ENCODE measurements at places on chromosomes 3 and 15.

GRCh38 chr3:129913618-129914017 lies 20.1 kb upstream of the TMCC1 start:
- DNase-seq, result no peak

GRCh38 chr3:64070704-64071103 lies 47.4 kb upstream of the PSMD6 start:
- DNase-seq, result no peak

DNA sequence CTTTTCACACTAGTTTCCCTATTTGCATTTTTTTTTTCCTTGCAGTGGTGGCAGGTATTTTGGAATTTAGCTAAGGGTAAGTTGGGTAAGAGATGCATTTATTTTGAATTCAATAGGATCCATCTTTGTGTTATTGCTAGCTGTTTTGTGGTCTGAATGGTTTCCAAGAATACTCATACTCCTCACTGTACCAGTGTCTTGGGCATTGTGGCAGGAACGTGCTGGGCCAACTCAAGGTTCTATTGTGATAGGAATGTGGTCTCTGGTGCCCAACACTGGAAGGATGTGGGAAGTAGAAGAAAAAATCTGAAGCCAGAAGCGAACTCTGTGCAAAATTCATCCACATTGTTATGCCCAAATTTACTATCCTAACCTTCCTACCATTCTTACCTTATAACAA lies 135.6 kb downstream of the RBMS3 start:
- DNase-seq, result no peak

GRCh38 chr3:65439641-65440284 lies 599.0 kb downstream of the MAGI1 start:
- DNase-seq, result peak; percentile 68

- DNase-seq, result no peak
Measured at GRCh38 chr3:18892047-18892446, 256.3 kb upstream of the KCNH8 start.

DNA sequence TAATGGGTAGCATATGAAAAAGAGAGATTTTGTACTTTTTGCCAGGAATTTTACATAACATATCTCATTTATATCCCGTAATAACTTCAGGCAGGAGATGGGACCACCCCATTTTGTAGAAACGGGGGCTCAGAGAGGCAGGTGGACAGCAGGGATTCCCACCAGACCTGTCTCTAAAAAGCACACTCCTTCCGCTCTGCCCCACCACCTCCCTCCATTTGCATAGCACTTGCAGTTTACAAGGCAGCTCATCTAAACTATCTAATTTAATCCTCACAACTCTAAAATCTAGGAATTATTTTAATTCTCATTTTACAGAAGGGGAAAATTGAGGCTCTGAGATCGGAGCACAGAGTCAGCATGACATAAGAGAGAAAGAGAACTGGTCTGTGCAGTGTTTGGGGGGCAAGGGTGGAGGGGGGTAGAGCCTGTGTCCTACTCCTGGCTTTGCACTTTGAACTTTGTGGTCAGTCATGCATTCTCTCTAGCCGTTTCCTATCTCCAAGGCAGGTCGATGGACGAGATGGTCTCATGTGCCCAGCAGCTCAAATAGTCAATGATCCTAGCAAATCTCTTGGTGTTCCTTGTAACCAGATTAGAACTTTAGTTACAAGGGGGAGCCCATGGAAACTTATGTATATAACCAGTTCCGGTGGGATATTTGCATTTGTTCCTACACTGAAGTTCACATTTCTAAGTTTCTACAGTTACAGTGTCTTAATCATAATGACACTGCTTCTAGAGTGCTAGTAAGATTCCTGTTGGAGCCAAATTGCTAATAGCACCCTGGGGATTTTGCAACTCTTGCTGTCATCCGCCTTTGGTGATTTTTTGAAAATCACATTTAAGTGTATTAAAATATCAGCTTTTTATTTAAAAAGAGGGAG lies 18.6 kb downstream of the CRYGS start:
- no peak for DNase-seq

DNA sequence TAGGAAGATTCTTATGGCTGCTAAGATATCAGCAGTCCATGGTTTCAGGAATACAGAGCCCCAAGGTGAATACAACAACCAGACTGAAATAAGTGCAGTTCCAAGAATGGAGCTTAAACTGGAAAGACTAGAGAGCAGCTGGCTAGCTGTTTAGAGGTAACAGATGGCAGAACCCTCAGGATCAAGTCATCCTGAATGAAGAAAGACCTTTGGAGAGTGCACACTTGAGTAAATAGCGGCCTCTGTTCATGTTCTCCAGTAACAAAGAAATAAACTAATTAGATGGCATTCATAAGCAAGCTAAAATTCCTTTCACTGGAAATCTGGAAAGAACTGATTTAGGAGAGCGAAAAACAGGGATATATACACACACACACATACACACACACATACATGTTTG lies 968.4 kb downstream of the FHIT start:
- DNase-seq, result no peak

- DNase-seq, result no peak
Measured at GRCh38 chr3:141764986-141765385, 1.8 kb downstream of the GRK7 start.

DNA sequence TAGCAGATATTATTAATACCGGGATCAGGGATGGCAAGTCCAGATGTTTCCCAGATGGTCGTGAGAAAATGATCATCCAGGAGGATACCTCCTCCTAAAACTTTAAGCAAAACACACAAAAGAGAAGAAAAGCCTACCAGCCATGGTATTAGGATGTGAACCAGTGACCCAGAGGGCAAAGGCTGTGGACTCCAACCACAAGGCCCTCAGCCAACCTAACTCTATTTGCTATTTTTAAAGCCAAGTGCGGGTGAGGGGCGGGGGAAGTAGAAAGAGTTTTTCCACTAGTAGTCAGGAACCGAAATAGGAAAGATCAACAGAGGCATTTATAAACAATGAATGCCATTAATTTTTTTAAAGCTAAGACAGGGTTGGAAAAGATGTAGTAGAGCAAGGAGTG lies 77.4 kb downstream of the STAC start:
- DNase-seq, result no peak

GRCh38 chr15:69508659-69509058 lies 56.0 kb downstream of the RPLP1 start:
- no peak for DNase-seq
